ENCODE measurements at places on chromosomes 6 and 20.

DNA sequence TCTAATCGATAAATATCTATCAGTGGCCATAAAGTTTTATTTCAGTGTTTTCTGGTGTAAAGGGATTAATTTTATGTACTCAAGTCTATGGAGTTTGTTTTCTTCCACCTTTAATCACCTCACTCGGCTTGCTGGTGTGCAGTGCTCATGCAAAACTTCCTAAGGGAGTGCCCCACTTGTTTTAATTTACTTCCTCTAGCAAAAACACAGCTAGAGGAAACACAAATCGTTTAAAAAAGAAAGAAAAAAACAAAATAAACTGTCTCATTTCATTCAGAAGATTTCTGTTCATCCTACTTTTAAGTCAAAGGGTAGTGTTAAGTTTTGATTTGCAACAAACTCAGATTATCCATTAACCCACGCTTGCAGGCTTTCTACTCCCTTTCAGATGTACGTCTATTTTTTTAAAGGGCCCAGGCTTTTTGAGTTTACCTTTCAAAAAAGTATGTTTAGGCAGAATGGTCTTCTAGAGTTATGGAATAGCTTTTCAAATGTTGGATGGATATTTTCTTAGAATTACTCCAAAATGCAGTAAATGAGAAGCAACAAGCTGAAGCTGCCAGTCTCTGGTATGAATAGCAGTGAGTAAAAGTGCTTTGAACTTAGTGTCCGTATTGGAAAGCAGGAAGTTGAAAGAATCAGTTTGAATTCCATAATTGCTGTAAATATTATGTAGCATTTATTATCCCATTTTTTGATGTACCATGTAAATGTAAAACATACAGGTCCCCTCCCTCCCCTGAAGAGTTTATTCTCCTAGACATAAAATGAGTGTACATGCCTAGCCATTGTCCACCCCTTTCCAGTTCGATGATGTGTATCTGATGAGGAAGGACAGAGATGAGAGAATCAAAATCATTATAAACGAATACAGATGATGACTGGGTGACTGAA lies 113.3 kb downstream of the SLC16A10 start:
- H3K27ac ChIP-seq: no peak overlapping the region
- no peak for DNase-seq
- H3K36me3 ChIP-seq: no peaks in the 10 kb centered on the region
- H3K27me3 ChIP-seq: no peaks in the 10 kb centered on the region

DNA sequence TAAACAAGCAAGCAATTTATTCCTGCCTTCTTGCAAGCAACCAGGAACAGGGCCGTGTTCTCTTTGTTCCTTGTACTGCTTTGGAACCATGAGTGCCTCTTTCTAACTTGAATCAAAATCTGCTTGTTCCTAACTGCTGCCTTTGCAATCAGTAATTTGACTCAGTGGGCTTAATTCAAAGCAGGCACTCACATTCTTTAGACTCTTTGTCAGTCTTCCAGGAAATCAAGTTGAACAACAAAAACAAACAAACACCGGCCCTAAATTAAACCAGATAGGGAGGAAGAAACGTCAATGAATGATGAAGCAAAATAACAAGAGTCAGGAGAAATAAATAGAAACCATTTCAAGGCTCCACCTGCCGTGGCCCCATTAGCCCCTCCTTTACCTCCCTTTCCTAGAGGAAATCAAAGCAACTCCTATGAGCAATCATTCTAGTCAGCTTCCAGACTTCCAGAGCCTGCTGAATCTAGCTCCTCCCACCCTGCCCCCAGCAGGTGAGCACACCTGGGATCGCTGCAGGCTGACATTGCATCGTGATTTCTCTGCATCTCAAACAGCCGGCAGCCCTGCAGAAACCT lies 582.2 kb upstream of the FLRT3 start:
- peak overlapping the region; percentile 48 for H3K27ac ChIP-seq
- DNase-seq: no peak
- no peaks in the 10 kb centered on the region for H3K36me3 ChIP-seq
- no peaks in the 10 kb centered on the region for H3K4me1 ChIP-seq

DNA sequence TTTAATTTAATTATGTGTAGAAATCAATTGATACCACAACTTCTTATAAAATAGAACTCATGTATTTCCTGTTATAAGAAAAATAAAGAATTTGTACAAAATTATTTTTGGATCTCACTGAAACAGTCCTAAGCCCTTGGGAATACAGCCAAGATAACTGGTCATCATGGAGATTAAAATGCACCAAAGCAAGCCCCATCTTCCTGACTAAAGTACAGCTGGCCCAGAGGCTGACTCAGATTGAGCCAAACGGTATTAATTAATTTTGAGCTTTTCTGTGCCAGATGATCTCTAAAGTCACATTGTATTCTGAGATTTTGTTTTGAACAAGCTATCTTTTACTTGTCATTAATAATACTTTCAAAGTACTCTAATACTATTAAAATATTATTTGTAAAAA lies 978.5 kb downstream of the TBC1D32 start:
- no peak overlapping the region for H3K27ac ChIP-seq
- H3K36me3 ChIP-seq: no peaks in the 10 kb centered on the region
- H3K4me3 ChIP-seq: no peak overlapping the region
- H3K27me3 ChIP-seq: no peaks in the 10 kb centered on the region

DNA sequence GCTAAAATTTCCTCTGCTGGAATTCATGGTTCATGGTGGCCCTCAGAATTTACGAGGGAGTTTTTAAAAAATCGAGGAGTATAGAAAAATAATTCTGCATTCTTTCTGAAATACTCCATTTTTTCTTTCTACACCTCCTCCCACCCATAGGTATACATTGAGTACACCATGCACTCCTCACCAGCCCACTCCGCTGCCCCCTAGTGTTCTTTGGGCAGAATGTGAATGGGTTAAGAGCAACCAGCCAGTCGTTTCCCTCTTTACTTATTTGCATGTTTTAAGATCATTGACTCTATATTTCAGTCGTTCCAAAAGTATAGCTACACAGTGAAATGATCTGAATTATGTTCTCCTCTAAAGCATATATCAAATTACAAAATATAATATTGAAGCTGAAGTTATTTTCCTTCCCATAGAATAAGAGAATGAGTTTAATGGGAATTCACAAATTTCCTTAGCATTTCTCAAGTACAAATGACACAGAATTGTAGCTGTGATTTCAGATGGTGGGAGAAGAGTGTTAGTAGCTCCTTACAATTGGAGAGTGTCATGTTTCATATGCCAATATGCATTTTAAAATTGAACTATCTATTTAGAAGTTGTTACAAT lies 977.7 kb upstream of the SLC35B3 start:
- no peak overlapping the region for H3K27ac ChIP-seq
- peak; percentile 22 for DNase-seq
- no peaks in the 10 kb centered on the region for H3K36me3 ChIP-seq
- no peak overlapping the region for H3K4me3 ChIP-seq
- H3K27me3 ChIP-seq: no peaks in the 10 kb centered on the region
- no peaks in the 10 kb centered on the region for H3K4me1 ChIP-seq

DNA sequence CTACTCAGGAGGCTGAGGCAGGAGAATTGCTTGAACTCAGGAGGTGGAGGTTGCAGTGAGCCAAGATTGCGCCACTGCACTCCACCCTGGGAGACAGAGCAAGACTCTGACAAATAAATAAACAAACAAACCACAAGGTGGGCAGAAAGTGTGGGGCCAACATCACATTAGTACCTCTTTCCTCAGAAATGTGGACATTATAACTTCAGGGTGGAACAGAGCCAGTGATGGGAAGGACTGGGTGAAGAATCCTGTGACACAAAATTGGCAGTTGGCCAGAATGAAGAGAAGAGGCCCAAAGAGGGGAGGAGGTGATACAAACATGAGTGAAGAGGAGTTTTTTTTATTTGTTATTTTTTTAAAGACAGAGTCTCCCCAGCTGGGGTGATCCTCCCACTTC lies 50.6 kb downstream of the NUP153 start:
- peaks cover 2% of the 10 kb centered on the region for H3K4me1 ChIP-seq
- no peak for DNase-seq
- H3K27me3 ChIP-seq: no peaks in the 10 kb centered on the region
- no peak overlapping the region for H3K27ac ChIP-seq
- no peak overlapping the region for H3K4me3 ChIP-seq
- no peaks in the 10 kb centered on the region for H3K36me3 ChIP-seq

DNA sequence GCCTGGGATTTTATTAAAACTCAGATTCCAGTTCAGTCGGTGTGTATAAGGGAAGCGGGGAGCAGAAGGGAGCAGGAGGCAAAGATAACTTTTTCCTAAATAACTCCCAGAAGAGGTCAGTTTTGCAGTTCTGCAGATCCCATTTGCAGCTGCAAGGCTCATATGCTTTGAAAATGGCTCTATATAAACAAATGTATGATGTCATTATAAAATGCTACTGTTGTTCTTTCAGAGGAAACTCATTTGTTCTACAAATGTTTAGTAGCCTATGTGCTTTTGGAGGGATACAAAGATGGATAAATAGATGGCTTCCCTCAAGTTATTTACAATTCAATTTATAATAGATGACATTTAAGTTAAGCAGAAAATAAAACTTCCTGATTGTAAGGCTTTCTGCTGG lies 29.2 kb upstream of the DSP start:
- no peak for DNase-seq
